ENCODE measurements at places on chromosomes 7 and 10.

- DNase-seq, result no peak
These were observed 61.6 kb downstream of the TASOR2 start for GRCh38 chr10:5746197-5746596.

DNA sequence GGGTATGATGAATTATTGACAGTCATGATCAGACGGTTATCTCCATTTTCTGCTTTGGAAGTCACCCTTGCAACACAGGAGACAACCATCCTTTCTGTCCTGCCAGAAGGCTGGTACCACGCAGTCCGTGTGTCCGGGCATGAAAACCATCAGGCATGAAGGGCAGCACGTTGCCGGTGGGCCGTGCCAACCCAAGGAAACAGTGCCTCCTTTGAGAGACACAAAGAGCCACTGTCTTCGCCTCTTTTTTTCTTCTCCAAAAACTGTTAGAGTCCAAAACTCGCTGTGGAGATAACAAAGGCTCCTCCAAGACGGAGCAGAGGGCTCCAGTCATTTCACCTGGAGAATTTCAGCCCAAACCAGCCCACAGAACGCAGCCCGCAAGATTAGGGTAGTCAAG is 60.4 kb upstream of the ARHGAP21 start:
- DNase-seq, result no peak

DNA sequence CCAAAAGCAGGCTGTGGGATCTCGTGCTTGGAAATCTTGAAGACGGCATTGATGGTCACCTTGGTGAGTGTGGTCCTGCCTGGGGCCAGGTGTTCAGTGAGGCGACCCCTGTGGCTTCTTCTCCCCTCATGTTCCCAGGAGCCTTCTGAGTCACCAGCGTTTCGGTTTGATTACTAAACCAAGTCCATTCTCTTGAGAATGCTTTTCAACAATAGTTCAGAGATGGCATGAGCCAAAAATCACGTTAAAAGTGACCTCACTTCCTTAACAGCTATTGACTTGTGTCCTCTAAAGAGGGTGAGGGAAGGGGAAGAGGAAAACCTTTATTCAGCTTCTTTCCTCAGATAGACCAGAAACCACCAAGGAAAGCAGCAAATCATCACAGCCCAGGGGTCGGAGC is 315.2 kb downstream of the GATA3 start:
- no peak for DNase-seq

DNA sequence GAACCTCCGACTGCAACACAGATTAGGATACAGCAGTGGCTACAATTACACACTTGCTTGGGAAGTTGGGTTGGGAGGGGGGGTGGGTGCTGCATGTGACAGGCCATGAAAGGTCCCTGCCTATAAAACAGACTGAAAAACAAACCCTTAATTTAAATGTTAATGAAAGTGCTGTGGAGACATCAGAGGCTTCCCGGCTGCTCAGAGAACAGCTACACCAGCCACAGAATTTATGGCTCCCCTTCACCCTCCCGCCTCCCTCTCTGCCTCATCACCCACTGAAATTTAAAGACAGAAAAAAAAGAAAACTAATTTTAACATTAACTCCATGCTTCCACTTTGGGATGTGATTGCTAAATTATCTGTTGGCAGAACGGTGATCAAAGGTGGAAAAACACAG is 34.7 kb downstream of the FBXW4 start:
- DNase-seq, result no peak

DNA sequence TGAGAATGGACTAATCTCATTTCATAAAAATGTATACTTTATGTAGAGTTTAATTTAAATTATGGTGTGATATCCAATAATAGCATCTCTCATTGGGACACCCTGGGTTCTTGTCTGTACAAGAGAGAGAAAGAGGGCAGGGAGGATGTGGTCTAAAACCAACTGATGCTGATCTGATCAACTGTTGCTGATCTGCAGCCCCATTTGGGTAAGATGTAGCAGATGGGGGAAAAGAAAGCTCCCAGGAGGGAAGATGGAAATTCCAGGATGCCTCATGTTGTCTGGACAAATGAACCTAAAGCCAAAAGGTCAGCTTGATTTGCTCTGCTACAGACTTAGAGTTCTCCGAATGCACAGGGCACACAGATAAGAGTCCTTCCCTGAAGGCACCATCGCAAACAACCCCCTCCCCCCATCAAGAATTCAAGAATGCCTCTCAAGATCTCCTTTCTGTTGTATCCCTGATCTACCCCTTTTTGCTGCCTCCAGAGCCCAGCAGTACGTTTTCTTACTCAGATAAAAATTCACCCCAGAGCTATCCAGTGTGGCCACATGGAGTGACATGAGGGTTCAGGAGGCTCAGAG is 171.4 kb upstream of the INHBA start:
- no peak for DNase-seq

GRCh38 chr10:61542596-61542995 is 89.4 kb upstream of the TMEM26 start:
- no peak for DNase-seq

DNA sequence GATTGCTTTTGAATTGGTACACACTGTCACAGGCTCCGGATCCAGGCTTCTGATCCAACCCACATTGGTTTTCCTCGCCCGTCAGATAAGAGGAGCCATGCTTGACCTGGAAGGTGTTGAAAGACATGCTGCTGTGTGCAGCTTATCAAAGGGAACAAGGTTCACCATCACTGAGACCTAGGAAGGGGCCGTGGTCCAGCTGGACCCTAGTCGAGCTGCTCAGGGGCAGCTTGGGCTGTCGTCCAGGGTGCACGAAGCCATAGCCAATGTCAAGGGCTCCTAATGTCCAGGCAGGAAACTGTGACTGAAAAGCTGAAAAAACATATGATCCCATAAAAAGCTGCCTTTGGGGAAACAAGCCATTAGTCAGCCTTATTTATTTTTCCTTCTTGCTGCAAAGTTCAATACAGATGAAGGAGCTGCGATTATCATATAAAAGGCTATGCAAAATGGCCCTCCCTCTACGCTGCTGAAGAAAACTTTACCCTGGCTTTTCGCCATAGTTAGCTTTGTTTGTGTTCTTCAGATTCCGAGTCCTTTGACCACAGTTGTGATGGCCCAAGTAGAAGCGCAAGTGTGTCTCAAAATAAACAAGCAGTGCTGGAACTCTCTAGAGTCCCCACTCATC is 118.0 kb downstream of the CREB5 start:
- no peak for DNase-seq

DNA sequence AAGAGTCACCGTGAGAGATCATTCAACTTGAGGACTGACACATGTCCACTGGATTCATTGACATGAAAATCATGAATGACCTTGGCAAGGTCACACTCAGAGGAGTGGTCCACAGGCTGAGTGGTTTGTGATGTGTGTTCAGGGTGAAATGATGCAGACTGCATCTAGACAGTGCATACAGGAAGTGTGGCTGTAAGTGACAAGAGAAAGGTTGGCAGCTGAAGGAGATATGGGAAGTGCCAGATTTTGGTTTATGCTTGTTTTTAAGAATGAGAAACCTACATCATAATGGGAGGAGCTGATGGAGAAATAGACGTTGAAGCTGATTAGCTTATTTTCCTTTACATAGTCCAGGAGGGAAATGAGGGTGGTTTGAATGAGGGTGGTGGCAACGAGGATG is 64.8 kb upstream of the VIPR2 start:
- no peak for DNase-seq

GRCh38 chr7:15977663-15978062 is 291.2 kb upstream of the MEOX2 start:
- peak; percentile 3 for DNase-seq

GRCh38 chr10:26445411-26446031 is 7.4 kb downstream of the APBB1IP start:
- peak; percentile 6 for DNase-seq

DNA sequence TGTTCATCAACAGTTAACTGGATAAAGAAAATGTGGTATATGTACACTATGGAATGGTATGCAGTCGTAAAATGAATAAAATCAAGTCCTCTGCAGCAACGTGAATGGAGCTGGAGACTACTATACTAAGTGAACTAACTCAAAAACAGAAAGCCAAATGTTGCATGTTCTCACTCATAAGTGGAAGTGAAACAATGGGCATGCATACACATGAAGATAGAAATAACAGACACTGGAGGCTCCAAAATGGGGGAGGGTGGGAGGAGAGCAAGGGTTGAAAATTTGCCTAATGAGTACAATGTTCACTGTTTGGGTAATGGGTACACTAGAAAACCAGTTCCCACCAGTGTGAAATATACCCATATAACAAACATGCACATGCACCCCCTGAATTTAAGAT is 179.5 kb downstream of the ZWINT start:
- no peak for DNase-seq

- no peak for DNase-seq
These were observed 85.8 kb downstream of the HGF start for GRCh38 chr7:81684033-81684432.

- DNase-seq, result no peak
These were observed 71.5 kb downstream of the LRRC4 start for GRCh38 chr7:127959770-127960169.

GRCh38 chr10:48215486-48216203 is 58.9 kb downstream of the FRMPD2 start:
- DNase-seq, result peak; percentile 15

DNA sequence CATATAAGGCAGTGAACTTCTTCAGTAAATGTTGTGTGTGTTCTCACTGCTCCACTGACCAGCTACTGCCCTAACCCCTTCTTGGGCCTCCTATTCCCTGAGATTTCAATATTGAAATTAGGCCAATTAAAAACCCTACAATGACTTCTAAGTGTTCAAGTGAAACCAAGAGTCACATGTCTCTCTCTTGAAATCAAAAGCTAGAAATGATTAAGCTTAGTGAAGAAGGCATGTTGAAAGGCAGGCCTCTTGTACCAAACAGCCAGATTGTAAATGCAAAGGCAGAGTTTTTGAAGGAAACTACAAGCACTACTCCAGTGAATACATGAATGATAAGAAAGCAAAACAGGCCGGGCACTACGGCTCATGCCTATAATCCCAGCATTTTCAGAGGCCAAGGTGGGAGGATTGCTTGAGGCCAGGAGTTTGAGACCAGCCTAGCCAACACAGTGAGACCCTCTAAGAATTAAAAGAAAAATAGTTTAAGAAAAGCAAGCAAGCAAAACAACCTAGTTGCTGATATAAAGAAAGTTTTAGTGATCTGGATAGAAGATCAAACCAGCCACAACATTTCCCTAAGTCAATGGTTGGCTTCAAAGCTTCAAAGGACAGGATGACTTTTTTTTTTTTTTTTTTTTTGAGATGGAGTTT is 22.3 kb downstream of the BRAF start:
- DNase-seq, result no peak

DNA sequence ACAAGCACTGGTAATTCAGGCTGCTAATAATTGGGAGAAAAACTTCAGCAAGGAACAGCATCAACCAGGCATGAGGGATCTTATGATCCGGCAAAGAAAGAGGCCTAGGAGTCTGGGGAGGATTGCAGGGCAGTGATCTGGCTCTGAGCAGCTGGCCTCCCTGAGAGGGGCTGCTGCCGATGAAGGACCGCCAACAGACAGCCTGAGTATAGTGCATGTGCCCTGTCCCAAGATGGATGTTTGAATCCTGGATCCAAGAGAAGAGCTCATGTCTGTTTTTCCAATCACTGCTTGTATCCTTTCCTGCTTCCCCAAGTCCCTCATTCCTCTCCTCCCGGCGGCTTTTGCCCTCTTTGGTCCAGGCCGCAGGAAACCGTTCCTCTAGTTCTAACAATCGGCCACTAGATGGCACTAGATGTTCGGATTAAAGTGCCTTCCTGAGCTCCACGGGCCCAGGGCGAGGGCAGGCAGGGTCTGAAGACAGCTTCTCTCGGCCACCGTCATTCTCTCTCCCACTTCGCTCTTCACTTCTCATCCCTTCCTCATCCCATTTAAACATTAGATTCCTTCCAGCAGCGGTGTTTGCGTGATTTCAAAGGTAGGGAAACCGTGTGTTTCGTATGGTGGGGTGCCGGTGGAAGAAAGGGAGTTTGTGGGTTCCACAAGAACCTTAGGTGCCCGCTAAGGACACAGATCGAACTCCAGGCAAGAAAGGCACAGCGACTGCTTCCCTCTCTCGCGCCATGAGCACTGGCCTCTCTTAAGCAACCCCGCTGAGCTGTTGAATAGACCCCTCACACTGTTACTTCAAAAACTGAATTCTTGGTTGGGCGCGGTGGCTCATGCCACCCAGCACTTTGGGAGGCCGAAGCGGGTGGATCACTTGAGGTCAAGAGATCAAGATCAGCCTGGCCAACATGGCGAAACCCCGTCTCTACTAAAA is 82.4 kb downstream of the ADCYAP1R1 start:
- peak; percentile 93 for DNase-seq

DNA sequence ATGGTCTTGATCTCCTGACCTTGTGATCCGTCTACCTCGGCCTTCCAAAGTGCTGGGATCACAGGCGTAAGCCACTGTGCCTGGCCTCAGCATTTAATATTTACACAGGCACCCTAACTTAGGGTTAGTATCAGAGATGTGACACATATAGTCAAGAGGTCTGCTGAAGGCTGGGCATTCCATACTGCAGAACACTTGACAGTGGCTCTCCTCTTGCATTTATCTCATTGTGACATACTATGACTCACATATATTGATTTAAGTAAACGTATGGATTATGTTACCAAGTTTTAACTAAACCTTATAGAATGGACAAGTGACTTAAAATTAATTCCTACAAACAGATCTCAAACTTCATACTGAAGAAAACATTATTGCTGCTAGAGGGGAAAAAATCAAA is 36.6 kb downstream of the BRAF start:
- peak; percentile 5 for DNase-seq

DNA sequence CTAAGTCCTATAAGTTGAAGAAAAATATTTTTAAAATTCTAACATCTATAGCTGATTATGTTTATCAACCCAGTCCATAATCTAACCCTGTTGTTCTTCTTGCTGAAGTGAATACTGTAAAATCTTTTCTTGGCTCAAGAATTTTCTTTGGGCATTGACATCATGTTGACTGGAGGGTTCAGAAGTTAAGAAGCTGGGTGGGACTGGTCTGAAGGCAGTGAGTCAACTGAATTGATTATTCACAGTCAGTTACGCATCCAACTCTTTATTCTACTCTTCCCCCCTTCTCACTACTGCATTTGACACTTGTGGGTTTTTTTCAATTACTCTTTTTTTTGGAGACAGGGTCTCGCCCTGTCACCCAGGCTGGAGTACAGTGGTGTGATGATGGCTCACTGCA is 31.0 kb downstream of the DENND2A start:
- DNase-seq, result peak; percentile 40

- no peak for DNase-seq
These were observed 333.9 kb downstream of the ADRA2A start for GRCh38 chr10:111410740-111411139.

- no peak for DNase-seq
These were observed 312.2 kb downstream of the GALNT17 start for GRCh38 chr7:71444130-71444529.

- peak; percentile 88 for DNase-seq
These were observed 47.1 kb downstream of the INSIG1 start for GRCh38 chr7:155344618-155345433.

GRCh38 chr10:120279196-120279595 is 177.8 kb upstream of the PLPP4 start:
- no peak for DNase-seq

GRCh38 chr7:107816011-107816566 is 13.1 kb upstream of the SLC26A3 start:
- peak; percentile 19 for DNase-seq

- no peak for DNase-seq
These were observed 70.4 kb downstream of the INPP5A start for GRCh38 chr10:132607961-132608495.
